ENCODE measurements at places on chromosomes 1 and 21.

GRCh38 chr1:230291731-230292620 is 134.2 kb downstream of the PGBD5 start:
- DNase-seq: peak; percentile 61

- peak; percentile 83 for DNase-seq
These were observed at the start of gene DNM3 for GRCh38 chr1:171841050-171841910. TSS of gene DNM3 (plus strand) at chr1:171841498. CDS start at chr1:171841657, 159 bp downstream.

- DNase-seq: no peak
These were observed 9.8 kb upstream of the FNBP1L start for GRCh38 chr1:93437976-93438605.

GRCh38 chr21:35517865-35518264 is 468.8 kb upstream of the RUNX1 start:
- no peak for DNase-seq

GRCh38 chr1:161083748-161084596 is 5.4 kb downstream of the NECTIN4 start:
- DNase-seq: no peak

GRCh38 chr1:58440696-58441095 is 105.8 kb downstream of the OMA1 start:
- DNase-seq: no peak

GRCh38 chr1:111768023-111768422 is 12.3 kb downstream of the DDX20 start:
- no peak for DNase-seq

DNA sequence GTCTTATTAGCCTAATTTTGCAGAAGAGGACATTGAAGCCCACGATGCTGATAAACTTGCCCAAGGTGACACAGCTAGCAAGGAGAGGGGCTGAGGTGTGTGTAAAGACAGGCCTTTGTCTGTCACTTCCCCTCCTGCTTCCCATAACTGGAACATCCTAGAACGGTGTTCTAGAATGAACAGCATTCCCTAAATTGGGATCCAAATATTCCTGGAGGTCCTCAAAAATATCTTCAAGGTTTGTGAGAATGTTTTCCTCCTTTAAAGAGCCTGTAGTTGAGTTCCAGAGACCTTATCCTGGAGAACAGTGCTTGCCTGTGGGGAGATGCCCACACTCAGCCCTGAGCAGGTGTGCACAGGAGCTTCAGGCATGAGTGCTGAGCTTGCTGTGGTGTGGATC is 41.5 kb upstream of the SAMD13 start:
- no peak for DNase-seq

DNA sequence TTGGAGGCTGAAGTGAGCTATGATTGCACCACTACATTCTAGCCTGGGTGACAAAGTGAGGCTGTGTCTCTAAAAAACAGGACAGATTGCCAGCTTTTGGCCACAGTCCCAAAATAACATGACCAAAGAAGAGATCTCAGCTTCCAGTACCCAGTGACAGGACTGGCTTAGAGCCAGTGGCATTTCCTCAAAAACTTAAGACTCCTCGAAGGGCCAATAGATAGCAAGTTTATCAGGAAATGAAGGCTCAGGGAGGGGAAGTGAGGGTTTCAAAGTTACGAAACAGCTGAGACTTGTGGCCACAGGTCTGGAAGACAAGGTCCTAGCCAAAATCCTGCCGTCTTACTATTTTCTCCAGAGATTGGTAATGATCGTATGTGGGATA is 6.3 kb upstream of the TMEM39B start:
- DNase-seq: peak; percentile 63

DNA sequence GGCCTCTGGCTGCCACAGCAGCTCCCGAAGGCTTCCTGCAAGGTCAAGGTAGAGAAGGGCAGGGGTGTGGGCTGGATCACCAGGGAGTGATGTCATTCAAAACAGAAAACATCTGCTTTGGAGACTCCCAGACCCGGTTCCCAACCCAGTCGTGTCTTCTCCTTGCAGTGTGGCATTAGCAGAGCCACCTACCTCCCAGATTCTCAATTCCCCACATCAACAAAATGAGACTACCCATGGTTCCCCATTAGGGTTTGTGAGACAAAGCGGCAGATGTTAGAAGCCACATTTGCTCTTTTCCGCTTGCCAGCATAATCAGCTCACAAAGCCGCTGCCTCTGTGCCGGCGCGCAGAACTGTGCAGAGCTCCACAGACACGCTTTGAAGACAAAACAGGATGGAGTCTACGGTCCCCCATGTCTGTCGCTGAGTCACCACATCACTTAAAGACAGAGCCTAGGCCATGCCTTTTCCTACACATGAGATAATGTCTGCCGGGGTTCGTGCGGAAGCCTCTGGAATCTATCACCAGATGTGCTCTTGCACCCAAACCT is 12.5 kb downstream of the KIF17 start:
- no peak for DNase-seq

DNA sequence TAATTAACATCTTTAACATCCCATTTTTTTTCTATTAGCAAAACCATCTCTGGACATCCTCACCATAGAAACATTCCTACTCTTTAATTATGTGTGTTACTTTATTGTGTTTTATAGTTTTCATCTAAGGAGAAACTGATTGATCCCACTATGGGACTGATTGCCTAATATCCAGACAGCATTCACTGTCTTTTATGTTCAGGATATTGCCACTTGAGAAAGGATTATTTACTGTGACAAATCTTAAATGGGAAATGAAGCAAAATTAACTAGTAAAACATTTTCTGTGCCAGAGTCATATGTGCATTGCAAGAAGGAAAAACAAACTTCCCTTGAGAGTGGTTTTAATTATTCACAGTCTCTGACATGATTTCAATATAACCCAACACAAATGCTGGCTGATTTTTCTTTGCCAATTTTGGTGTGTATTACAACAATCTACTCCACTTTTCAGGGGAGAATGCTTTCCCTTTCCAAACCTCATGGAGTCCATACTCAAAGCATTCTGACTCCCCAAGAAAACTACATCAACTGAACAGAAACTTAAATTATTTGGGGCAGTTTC is 15.8 kb upstream of the RGS13 start:
- DNase-seq: no peak

GRCh38 chr1:226656601-226657277 is 82.3 kb downstream of the ITPKB start:
- peak; percentile 36 for DNase-seq

GRCh38 chr1:19680644-19681043 is 16.0 kb downstream of the HTR6 start:
- no peak for DNase-seq

GRCh38 chr21:14900611-14901010 is 164.2 kb downstream of the NRIP1 start:
- DNase-seq: no peak

DNA sequence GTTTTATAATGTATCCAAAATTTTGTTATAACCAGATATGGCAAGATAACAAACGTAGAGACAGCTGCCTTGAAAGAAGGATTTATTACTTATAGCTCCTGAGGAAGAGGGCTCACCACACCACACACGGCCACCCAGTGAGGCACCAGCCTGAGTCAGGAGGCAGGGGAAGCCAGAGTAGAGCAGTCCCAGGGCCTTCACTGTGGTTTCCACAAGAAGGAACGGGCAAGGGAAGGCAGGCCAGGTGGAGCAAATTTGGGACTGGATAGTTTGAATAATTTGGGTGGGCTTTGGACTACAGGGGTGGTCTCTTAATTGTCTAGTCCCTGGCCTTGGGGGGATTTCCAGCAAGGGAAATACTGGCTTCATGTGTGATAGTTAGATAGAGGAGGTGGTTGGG is 72.5 kb downstream of the RRAGC start:
- DNase-seq: no peak

DNA sequence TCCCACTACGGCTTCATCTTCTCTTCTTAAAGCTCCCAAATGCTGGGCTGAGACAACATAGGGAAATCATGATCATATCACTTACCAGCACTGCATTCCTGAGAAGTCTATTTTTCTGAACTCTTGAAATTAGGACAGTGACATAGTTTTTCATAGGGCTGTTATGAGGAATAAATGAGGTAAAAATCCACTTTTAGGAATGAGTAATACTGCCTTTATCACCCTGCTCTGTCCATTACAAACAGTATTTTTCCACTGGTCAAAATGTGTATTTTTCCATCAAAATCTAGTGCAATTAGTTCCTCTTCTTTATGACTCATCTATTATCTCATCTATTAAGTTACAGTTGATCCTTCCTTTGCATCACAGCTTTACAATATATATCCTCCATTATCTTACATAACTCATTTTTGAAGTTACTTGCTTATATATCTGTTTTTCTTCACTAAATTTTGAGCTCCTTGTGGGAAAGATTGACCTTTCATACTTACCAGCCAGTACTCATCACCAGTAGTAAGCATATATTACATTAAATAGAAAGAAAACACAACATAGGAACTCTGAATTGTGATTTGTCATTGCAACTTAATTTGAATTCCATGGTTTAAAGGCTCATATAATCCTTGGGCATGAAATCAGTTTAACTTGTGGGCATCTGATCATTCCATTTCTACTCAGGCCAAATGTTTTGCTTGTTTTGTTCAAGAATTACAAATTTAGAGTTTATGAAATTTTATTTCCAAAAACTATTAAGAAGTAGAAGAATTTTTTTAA is 37.1 kb downstream of the PRRX1 start:
- DNase-seq: no peak

DNA sequence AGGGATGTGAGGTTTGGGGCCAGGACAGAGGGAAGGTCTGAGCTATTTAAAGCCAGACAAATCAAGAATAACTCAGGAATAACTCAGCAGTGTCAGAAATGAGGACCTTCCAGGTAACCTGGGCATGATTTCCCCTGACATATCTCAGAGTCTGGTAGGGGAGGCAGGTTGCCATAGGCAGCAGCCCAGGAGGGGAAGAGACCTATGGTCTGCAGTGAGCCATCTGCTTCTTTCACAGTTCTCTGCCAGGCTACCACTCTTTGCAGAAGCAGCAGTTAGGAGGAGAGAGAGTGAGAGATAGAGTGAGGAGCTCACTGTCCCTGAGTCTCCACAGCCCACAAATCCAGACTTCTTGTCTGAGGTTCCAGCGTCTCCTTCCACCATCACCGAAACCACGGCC is 6.3 kb upstream of the VSIG8 start:
- DNase-seq: no peak

- DNase-seq: peak; percentile 44
These were observed 11.5 kb upstream of the KCNAB2 start for GRCh38 chr1:6033986-6034749.

DNA sequence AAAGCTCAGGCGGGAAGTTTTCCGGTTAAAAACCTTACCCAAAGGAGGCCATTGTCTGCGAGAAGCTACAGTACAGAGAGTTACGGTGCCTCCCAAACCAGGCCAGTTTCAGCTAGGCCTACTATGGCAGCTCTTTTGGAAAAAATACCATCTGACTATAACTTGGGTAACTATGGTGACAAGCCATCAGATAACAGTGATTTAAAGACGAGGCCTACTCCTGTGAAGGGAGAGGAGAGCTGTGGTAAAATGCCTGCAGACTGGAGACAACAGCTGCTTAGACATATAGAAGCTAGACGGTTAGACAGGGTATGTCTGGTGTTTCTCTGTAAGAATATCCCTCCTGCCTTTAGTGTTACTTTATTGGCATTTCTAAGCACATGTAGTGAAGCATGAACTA is 165.9 kb downstream of the LRRC40 start:
- no peak for DNase-seq

DNA sequence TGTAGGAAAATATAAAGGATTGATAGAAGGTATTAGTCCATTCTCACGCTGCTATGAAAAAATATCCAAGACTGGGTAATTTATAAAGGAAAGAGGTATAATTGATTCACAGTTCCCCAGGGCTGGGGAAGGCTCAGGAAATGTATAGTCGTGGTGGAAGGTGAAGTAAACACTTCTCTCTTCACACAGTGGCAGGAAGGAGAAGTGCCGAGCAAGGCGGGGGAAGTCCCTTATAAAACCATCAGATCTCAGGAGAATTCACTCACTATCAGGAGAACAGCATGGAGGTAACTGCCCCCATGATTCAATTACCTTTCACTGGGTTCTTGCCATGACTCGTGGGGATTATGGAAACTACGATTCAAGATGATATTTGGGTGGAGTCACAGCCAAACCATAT is 1806.0 kb downstream of the MRPL39 start:
- no peak for DNase-seq

Measured in CD4-positive, alpha-beta T cell treated with Interferon alpha-2 for 1 hour (primary cell).